ENCODE measurements at places on chromosomes 7 and 10. TPM values are rescaled to one million over a fixed set of nuclear protein-coding genes. Genes with fewer than 3 reads are reported as not detected.

FAM221A gene
- 12.3 TPM for total RNA-seq

NODAL gene
- not detected for total RNA-seq

C10orf143 gene
- 2.4 TPM for total RNA-seq

SLC29A3 gene
- 3.4 TPM for total RNA-seq

GPR26 gene
- total RNA-seq = not detected

CHRM2 gene
- total RNA-seq = not detected

TAS2R3 gene
- 3.3 TPM for total RNA-seq

UBE2D1 gene
- 12.7 TPM for total RNA-seq

CNTNAP2 gene
- not detected for total RNA-seq

GRCh38 chr7:34622771-34623250, 35.2 kb upstream of the NPSR1 start:
- H3K36me3 ChIP-seq = no peaks in the 10 kb centered on the region
- DNase-seq = no peak
- no peaks in the 10 kb centered on the region for H3K4me1 ChIP-seq
- no peak overlapping the region for H3K27ac ChIP-seq

GRCh38 chr7:19327018-19327417, 181.8 kb upstream of the FERD3L start:
- peaks cover 8% of the 10 kb centered on the region for H3K27me3 ChIP-seq
- no peak overlapping the region for H3K27ac ChIP-seq
- H3K4me1 ChIP-seq = no peaks in the 10 kb centered on the region
- H3K36me3 ChIP-seq = no peaks in the 10 kb centered on the region
- H3K4me3 ChIP-seq = no peak overlapping the region

DNA sequence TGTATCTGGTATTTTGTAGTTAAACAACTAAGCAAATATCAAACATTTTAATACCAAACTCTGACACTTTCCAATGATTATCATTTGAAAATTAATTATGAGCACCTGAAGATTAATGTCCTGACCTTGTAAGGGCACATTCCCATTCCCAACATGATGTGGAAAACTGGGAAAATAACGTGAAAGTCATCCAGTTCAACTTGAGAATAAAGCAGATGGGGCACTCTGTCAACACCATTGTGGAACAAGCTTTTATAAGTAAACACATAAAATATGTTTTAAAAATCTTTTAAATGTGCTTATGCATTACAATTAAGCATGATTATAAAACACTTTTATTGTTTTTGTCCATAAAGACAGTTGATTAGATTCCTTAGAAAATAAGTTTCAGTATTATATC, 14.1 kb downstream of the STEAP2 start:
- peaks cover 15% of the 10 kb centered on the region for H3K27me3 ChIP-seq
- no peaks in the 10 kb centered on the region for H3K36me3 ChIP-seq
- no peak for DNase-seq
- H3K4me1 ChIP-seq = peaks cover 6% of the 10 kb centered on the region
- H3K4me3 ChIP-seq = no peak overlapping the region

DNA sequence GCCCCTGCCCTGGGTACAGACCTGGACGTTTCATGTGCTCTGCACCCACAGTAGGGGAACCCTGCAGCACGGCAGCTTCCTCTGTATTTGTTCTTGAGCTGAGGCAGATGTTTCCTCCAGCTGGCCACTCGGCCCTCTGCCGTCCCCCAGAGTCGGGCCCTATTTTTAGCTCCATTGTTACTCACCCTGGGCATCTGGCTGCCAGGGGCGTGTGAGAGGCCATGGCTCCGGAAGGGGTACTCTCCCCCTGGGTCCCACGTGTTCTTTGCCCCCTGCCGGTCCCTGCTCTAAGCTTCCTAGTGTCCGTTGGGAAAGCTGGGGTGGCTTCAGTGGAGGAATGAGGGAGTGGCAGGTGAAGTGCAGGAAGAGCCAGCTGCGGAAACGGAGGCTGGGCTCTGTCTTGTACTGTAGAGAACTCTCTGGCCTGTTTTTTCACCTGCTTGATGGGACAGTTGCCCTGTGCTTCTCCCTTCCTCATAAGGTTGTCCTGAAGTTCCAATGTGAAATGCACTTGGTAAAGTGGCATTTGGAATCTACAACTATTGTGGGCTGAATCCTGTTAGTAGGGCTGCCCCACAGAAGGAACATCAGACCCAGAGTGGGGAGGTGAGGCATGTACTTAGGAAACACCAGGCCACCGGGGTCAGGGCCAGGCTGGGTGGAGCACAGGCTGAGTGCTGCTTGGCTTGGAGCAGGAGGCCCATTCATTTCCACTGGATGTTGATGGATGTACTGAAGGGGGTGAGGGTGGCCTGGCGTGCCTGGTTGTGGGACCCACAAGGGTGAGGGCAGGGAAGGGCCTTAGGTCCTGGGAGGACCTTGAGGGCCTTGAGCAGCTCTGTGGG, 30.6 kb downstream of the PALD1 start:
- no peak for DNase-seq
- H3K4me3 ChIP-seq = no peak overlapping the region
- no peak overlapping the region for H3K27ac ChIP-seq
- no peaks in the 10 kb centered on the region for H3K27me3 ChIP-seq

DNA sequence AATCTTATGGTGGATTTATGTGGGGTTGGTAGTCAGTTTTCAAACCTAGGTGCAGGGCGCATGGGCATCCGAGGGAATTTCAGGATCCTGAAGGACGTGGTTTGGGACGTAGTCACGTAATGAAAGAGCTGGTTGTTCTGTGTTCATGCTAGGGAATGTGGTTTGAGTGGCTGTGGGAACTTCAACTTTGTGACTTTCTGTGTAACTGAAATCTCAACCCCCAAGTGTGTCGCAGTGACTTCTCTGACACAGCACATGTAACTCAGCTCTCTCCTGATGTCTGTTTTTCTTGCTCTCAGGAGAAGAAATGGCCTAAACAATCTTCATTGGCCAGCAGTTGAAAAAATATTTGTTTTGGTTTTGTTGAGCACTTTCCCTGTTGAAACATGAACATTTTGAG, 199.0 kb downstream of the PTEN start:
- no peak for DNase-seq
- no peak overlapping the region for H3K4me3 ChIP-seq
- H3K27ac ChIP-seq = no peak overlapping the region
- peaks cover 53% of the 10 kb centered on the region for H3K4me1 ChIP-seq
- H3K27me3 ChIP-seq = no peaks in the 10 kb centered on the region

- H3K4me3 ChIP-seq = peak overlapping the region; percentile 91
- H3K27ac ChIP-seq = peak overlapping the region; percentile 97
- no peak for DNase-seq
- H3K4me1 ChIP-seq = peaks cover 38% of the 10 kb centered on the region
- H3K27me3 ChIP-seq = no peaks in the 10 kb centered on the region
Measured at GRCh38 chr7:39624442-39624807, 1.1 kb downstream of the RALA start.

GRCh38 chr7:155885167-155886155, 73.2 kb upstream of the SHH start:
- H3K4me3 ChIP-seq = no peak overlapping the region
- DNase-seq = no peak
- peaks cover 3% of the 10 kb centered on the region for H3K4me1 ChIP-seq
- no peak overlapping the region for H3K27ac ChIP-seq

DNA sequence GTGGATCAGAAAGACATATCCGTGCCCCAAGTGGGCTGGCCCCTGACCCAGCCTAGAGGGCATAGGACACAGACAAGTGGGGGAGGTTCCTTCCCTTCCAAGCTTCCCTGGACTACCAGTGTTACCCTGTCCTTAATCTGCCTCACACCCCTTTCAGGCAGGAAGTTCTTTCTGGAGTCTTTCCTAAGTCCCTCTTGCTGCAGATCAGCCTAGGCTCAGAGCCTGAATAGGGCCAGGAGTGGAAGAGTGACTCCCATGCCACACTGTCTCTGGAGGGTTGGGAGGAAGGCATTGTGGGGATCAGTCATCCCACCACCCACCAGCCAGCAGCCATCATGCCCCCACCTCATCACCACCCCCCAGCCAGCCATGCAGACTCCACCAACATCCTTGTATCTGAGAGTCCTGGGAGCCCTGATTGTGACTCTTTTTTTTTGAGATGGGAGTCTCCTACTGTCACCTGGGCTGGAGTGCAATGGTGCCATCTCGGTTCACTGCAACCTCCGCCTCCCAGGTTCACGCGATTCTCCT, 22.6 kb downstream of the POLL start:
- H3K27ac ChIP-seq = no peak overlapping the region
- peaks cover 34% of the 10 kb centered on the region for H3K27me3 ChIP-seq
- no peaks in the 10 kb centered on the region for H3K36me3 ChIP-seq
- DNase-seq = peak; percentile 49
- H3K4me1 ChIP-seq = peaks cover 8% of the 10 kb centered on the region

DNA sequence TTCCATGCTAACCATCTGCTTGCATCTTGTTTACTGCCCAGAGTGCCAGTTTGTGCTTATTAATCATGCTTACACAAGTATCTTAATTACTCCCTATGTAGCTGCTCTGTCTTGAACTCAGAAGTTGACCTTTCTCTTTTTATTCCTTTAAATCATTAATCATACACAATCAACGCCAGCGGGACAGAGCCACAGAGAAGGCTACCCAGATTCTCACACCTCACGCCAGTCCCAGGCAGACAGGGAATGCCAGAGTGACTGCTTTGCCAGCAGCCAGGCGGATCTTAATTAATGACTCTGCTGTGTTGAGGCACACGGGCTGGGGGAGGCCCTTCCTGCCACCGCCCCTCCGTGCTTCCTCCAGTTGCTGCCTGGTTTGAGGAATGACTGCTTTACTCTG, 229.4 kb downstream of the LRMDA start:
- H3K36me3 ChIP-seq = no peaks in the 10 kb centered on the region
- no peak overlapping the region for H3K4me3 ChIP-seq
- DNase-seq = no peak
- no peak overlapping the region for H3K27ac ChIP-seq

- no peaks in the 10 kb centered on the region for H3K36me3 ChIP-seq
- H3K4me3 ChIP-seq = no peak overlapping the region
- DNase-seq = no peak
- no peaks in the 10 kb centered on the region for H3K27me3 ChIP-seq
- no peak overlapping the region for H3K27ac ChIP-seq
- H3K4me1 ChIP-seq = no peaks in the 10 kb centered on the region
Measured at GRCh38 chr10:8114741-8115617, 60.5 kb downstream of the GATA3 start.

DNA sequence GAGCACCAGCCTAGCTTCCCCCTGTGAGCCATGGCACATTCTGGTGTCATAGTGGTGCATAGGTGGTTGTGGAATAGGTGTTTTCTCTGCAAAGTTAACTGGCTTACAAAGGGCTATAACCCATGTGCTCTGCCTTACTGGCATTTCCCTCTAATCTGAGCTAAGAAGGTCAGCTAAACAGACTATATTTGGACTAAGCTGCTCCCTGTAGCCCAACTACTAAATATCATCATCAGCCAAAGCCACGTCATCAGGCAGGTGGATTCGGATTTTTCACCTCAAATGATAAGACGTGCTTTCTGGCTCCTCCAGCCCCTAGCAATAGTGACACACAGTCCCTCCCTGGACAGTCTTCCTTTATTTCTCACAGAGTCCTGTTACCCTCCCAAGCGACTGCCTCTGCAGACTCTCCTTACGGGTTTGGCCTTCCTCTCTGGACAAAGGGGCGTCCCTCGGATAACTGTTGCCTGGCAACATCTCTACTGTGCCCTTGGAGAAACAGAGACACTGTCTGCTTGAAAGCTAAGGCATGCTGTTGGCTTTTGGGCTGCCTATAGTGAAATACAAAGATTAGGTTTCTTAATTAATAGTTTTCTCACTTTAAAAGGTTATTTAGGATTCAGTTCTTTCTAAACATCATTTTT, 9.1 kb downstream of the SLC13A4 start:
- H3K4me3 ChIP-seq = no peak overlapping the region
- H3K4me1 ChIP-seq = no peaks in the 10 kb centered on the region
- peaks cover 14% of the 10 kb centered on the region for H3K27me3 ChIP-seq

DNA sequence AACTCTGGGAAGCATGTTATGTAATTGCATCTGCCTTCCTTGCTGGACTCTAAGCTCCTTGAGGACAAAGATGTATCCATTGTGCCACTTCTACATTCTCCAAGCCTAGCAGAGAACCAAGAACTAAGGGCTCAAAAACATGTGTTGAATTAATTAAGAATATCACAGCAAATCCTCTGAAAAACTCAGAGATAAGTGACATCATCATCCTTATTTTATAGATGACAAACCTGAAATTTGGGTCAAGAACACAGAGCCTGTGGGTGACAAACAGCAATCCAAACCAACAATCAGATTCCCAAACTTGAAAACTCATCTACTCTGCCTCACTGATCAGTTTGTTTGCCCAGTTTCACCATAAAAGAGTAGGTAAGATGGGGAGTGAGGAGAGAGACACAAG, 503.6 kb upstream of the LRRN3 start:
- DNase-seq = no peak
- no peaks in the 10 kb centered on the region for H3K4me1 ChIP-seq
- H3K4me3 ChIP-seq = no peak overlapping the region
- no peak overlapping the region for H3K27ac ChIP-seq
- no peaks in the 10 kb centered on the region for H3K36me3 ChIP-seq
- no peaks in the 10 kb centered on the region for H3K27me3 ChIP-seq

DNA sequence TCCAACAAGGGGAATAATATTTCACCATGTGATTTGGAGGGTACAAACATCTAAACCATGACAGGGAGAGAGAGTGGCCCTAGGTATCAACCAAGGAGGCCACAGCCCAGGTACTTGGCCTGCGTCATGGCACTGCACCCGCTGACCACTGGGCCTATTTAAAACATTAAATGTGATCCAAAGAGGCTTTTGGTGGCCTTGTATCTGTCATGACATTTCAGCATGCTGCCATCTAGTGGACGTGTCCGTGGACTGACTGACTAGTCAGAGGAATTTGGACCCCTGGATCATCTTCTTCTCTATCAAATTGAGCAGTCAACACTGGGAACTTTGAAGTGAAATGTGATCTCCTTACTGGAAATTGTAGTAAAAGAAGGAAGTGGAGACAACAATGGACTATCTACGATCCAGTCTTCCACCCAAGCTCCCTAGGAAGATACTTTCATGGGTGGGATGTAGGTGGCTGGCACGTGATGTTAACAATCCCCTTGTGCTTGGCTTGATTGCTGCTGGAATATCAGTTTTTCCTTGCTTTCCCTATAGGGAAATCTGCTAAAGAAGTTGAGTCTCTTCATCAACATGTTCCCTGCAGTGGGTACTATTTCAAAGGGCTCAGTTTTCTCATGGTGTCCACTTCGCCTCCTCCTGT, 24.6 kb upstream of the ITGA8 start:
- DNase-seq = no peak
- peaks cover 11% of the 10 kb centered on the region for H3K27me3 ChIP-seq
- no peak overlapping the region for H3K4me3 ChIP-seq
- no peak overlapping the region for H3K27ac ChIP-seq
- no peaks in the 10 kb centered on the region for H3K4me1 ChIP-seq
- no peaks in the 10 kb centered on the region for H3K36me3 ChIP-seq

GRCh38 chr7:90726623-90727022, 130.5 kb downstream of the CDK14 start:
- no peak overlapping the region for H3K27ac ChIP-seq
- no peak for DNase-seq
- peaks cover 3% of the 10 kb centered on the region for H3K4me1 ChIP-seq
- H3K27me3 ChIP-seq = no peaks in the 10 kb centered on the region

- H3K36me3 ChIP-seq = no peaks in the 10 kb centered on the region
- no peak for DNase-seq
- H3K4me1 ChIP-seq = no peaks in the 10 kb centered on the region
- H3K27me3 ChIP-seq = peaks cover 26% of the 10 kb centered on the region
- H3K27ac ChIP-seq = no peak overlapping the region
Measured at GRCh38 chr10:123751342-123752134, 85.4 kb downstream of the GPR26 start.
